Neural crest cell (in vitro differentiated cells): ENCODE measurements at places on chromosomes 5 and 9.

DNA sequence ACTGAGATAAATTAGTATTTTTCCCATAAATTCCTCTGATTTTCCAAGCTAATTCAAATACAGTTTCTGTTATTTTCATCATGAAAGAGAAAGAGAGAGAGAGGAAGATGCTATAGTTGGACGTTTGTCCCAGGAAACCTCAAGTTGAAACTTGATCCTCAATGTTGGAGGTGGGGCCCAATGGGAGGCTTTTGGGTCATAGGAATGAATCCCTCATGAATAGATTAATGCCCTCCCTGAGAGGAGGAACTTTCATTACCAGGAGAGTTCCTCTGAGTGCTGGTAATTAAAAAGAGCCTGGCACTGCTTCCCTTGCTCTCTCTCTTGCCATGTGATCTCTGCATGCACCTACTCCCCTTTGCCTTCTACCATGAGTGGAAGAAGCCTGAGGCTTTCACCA, 189.9 kb upstream of the SMC2 start:
- DNase-seq = no peak

DNA sequence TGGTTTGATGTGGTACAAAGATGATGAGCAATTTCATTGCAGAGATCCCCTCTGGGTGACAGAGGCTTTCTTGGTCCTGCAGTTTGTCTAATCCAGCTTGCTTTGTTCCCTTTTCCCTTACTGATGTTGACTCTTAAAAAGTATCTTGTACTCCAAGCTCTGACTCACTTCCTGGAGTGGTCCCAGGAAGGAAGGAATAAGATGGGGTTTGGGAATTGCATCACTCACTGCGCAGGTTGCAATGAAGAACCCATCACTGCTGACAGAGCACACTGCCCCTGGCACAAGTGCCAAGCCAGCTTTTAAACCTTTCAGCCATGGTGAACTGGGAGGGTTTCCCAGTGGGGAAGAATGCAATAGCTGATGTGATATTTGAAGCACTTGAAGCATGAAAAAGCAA, 662.2 kb upstream of the CTNND2 start:
- no peak for DNase-seq

- DNase-seq = no peak
Measured at GRCh38 chr5:146873186-146873917, 5.2 kb downstream of the PPP2R2B start.

GRCh38 chr9:87276851-87277261, 220.8 kb upstream of the DAPK1 start:
- DNase-seq = no peak

DNA sequence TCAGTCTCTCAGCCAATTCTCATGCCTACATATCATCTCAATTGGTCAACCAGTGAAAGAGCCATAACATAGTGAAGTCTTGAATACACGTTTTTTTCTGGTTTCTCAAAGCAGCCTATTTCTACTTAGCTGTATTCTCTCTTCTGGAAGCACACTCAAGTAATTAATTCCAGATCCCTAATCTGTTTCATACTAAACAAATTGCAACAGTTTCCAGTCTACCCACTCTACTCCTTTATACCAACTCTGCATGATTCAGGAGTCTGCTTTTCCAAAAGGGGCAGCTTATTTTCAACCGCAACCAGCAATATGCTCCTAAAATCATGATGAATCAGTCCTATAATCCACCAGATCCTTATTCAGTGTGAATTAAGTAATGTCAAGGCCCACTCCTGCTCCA, 211.7 kb downstream of the TLE1 start:
- DNase-seq = no peak

DNA sequence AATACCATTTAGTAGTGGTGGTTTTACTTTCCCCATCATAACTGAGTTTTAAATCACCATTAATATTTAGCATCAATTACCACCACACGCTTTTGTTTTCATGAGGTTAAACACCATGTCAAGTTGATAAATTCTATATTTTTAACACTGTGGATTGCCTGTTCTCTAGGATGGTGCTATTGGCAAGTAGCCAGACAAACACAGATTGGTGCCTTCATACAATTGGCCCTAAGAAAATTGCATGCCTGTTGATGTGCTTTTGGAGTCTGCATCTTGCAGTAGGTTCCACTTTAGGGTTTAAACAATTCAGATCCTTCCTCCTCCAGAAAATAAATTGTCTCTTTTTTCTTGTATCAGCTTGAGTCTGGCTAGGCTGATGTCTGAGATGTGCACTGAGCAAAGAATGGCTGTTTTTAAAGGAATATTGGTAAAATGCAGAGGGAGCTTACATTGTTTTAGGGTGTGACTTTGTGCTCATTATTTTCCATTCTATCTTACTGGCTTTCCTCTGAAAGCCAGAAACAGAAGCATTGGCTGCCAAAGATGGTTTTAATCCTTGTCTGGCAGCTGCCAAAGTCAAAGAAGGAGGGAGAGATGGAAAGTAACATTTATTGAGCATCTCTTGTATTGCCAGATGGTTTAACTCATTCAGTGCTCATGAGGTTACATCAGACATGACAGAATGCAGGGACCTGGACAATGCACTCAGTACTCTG, 19.6 kb upstream of the MAN2A1 start:
- no peak for DNase-seq

DNA sequence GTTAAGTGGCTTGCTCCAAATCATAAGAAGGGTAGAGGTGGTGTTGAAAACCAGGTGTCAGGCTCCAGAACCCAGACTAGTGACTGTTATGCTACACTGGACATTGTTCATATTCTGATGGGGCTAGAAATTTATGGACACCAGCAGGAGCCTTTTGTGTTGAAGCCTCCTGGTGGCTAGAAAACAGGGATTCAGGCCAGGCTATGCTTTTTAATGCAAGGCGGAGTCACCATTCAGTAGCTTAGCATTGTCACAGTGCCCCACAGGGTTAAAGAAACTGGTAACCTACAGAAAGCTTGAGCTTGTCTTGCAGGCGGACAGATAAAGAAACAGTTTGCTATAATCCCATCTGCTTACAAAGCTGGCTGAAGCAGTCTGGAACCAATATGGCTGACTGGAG, 23.0 kb upstream of the GOLM1 start:
- DNase-seq = no peak

DNA sequence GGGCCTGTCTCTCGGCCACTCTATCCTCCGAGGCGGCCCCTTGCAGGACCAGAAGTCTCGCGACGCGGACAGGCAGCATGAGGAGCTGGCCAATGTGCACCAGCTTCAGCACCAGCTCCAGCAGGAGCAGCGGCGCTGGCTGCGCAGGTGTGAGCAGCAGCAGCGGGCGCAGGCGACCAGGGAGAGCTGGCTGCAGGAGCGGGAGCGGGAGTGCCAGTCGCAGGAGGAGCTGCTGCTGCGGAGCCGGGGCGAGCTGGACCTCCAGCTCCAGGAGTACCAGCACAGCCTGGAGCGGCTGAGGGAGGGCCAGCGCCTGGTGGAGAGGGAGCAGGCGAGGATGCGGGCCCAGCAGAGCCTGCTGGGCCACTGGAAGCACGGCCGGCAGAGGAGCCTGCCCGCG, 283.5 kb downstream of the ARHGEF28 start:
- DNase-seq = no peak

DNA sequence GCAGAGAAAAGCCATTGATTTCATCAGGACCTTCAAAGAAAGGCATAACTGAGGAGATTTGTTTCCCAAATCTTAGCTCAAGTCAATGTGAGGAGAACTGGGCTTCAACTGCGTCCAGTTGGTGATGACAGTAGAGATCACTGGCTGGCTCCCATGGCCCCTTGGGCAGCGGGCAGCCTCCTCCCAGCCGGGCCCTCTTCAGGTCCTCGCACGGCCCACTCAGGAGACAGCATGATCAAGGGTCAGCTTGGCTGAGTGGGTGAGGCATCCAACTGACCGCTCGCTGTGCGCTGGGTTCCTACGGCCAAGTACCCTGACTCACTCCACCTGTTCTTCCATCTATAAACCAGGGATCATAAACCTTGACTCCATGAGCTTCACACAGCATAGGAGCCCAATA, 274.0 kb downstream of the NSG2 start:
- DNase-seq = no peak
